NCI-H510A (cell line): ENCODE measurements at places on chromosomes 6 and 20.

DNA sequence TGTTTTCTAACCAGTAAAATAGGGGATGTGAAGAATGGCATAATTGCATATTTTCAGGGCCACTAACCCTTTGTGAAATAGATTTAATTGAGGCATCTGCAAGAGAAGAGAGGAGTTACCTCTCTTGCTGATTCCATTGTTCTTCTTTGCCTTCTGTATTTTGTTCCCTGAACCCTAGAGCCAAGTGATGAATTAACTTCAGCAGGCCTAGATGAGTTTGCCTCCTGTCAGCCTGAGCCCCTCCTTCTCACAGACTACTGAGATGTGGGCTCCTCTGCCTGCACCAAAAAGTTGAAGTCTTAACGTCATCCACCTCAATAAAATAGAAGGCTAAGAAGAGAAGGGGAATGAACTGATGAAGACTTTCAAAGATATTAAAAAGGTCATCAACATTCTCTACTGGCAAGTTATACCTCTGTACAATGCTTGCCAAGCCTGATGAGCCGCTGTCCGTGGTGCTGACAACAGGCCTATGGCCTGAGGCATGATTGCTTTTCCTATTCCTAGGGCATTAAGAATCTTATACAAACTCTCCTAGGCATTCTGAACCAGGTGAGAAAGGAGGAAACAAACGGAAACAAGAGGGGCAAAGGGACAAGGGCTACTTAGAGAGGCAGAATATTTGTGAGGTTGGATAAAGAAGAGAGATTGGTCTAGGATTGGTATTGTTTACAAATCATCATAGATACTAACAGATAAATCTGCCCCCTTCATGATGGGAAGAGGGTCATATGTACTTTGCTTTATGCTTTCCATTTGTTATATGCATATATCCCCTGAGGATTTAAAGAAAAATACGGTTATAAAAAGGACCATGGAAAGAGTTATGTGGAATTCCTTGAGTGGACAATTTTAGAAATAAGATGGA lies 46.8 kb downstream of the CD24 start:
- DNase-seq: no peak

- DNase-seq: no peak
These were observed 377.6 kb downstream of the ESR1 start for GRCh38 chr6:152184917-152185574.

GRCh38 chr6:133951227-133951626 lies 1.8 kb upstream of the TBPL1 start:
- DNase-seq: no peak

DNA sequence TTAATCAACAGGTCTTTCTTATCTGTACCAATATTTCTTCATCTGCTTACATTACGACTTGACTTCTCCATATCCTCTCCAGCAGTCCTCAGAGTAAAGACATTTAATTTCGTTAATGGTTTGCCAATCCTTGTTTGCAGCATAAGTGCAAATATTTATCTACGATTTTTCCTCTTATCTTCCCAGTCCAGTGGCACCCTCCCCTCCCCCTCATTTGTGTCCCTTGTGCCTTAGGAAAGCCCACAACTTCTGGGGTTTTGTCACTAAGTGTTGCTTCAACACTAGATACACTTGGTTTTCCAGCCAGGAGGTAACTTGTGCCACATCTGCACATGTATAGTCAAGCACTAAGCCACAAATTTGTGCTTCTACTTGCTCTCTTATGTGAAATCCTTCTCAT lies 327.2 kb downstream of the CBLN4 start:
- no peak for DNase-seq

DNA sequence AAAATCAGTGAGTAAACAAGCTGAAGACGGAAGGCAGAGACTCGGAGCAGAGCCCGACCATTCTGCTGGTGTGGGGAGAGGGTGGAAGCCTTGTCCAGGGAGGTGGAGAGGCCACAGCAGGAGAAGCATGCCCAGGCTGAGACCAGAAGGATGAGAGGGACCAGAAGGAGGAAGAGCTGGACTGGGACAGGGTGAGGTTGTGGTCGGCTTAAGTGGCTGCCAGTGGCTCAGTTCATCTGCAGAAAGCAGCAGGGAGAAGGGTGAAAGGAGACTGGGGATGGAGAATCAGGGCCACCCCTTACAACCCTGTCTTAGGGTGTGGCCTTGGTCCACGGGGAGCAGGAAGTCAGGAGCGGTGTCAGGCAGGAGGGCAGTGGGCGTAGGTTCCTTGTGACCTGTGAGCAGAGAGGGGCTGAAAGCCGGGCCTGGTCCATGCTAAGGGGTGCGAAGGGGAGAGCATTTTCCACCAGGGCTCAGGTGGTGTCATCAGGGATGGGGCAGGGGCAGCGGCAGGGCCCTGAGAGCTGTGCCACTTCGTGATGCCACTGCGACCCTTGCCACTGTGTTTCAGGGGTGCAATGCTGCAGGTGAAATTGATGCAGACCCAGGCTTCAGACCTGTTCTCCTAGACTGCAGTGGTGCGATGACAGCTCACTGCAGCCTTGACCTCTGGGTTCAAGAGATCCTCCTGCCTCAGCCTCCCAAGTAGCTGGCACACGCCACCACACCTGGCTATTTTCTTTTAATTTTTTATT lies 81.1 kb downstream of the TTLL2 start:
- DNase-seq: no peak
